ENCODE measurements at places on chromosomes 16 and 17. TPM values are rescaled to one million over a fixed set of nuclear protein-coding genes. Genes with fewer than 3 reads are reported as not detected.

DNA sequence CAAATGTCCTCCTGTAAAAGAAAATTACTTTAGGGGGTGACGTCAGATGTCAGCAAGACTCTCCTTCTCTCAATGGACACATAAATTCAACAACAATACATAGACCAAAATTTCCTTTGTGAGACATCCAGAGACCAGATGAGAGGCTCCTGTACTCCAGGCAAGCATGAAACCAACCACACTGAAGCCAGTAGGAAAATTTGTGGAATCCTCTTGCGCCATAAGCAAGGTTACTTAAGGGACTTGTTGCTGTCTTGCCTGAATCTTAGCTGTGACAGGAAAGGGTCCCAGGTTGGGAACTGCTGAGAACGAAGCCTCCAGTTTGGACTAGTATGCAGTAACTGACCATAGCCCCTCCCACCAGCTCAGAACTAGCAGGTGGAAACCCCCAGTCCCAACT, 56.0 kb downstream of the CEP112 start:
- no peak overlapping the region for H3K27ac ChIP-seq
- H3K4me1 ChIP-seq: peaks cover 6% of the 10 kb centered on the region
- H3K4me3 ChIP-seq: no peak overlapping the region
- peaks cover 9% of the 10 kb centered on the region for H3K27me3 ChIP-seq

- H3K36me3 ChIP-seq: peaks cover 1% of the 10 kb centered on the region
- H3K27me3 ChIP-seq: peaks cover 17% of the 10 kb centered on the region
- H3K4me3 ChIP-seq: no peak overlapping the region
- no peak for DNase-seq
Observed at GRCh38 chr17:80978499-80979497, 12.8 kb upstream of the CHMP6 start.

GRCh38 chr16:89343501-89344457, 126.3 kb downstream of the ZNF778 start:
- H3K4me3 ChIP-seq: no peak overlapping the region
- H3K4me1 ChIP-seq: peaks cover 61% of the 10 kb centered on the region
- H3K27ac ChIP-seq: peak overlapping the region; percentile 26
- peaks cover 11% of the 10 kb centered on the region for H3K36me3 ChIP-seq

- peaks cover 32% of the 10 kb centered on the region for H3K27me3 ChIP-seq
- DNase-seq: no peak
- H3K4me3 ChIP-seq: no peak overlapping the region
- peaks cover 13% of the 10 kb centered on the region for H3K36me3 ChIP-seq
- no peak overlapping the region for H3K27ac ChIP-seq
Observed at GRCh38 chr17:35291802-35292201, 48.9 kb downstream of the SLFN5 start.

DNA sequence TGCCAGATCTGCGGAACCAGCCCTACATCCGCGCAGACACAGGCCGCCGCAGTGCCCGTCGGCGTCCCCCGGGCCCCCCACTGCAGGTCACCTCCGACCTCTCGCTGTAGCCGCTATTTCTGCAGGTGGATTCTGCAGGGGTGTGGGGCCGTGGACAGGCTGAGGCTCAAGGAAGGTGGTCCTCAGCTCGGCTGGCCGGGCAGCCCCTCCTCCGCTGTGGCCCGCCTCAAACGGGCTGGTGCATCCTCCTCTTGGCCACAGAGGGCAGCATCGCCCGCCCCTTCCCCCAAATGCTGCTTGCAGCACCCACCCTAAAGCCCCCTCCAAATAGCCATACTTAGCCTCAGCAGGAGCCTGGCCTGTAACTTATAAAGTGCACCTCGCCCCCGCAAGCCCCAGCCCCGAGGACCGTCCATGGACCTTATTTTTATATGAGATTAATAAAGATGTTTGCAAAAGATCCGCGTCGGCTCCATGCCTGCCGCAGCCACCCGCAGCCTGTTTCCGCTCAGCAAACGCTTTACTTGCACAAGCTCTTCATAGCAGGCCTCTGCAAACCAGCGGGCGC, 14.9 kb downstream of the SPATA32 start:
- H3K4me1 ChIP-seq: peaks cover 44% of the 10 kb centered on the region
- no peaks in the 10 kb centered on the region for H3K27me3 ChIP-seq
- peak overlapping the region; percentile 88 for H3K4me3 ChIP-seq
- peaks cover 45% of the 10 kb centered on the region for H3K36me3 ChIP-seq

DNA sequence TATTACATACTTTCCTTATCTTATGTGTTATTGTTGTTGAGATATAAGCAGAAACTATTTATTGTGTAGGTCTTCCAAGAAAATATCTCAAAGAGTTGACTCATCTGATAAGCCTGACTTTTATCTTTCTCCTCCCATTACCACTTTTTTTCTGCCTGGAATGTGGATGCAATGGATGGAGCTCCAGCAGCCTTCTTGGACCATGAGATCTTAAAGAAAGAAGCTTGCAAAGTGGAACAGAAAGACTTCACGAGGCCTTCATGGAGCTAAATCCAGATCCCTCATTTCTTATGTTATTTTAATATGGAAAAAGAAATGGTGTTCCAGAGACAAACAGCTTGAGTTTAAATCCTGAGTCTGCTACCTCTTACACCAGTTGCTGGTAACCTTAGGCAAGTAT, 237.6 kb upstream of the FOXF1 start:
- no peaks in the 10 kb centered on the region for H3K36me3 ChIP-seq
- no peaks in the 10 kb centered on the region for H3K27me3 ChIP-seq
- no peak overlapping the region for H3K27ac ChIP-seq
- H3K4me3 ChIP-seq: no peak overlapping the region

DNA sequence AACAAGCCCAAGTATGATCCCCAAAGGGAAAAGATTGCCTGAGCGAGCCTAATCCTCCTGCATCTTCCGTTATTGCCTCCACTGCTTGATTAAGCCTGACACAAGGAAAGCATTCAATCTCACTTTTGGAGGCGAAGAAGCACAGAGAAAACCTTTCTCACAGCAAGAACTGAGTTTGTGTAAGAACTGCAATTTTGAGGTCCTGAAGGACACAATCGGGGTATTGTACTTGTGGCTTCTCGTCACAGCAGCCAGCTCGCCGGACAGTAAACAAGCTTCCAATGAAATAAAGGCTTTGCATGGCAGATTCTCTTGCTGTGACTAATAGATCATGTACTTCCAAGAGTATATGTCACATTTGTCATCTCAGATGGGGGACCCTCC, 18.7 kb upstream of the FOXF1 start:
- H3K4me3 ChIP-seq: no peak overlapping the region
- H3K4me1 ChIP-seq: no peaks in the 10 kb centered on the region
- peaks cover 42% of the 10 kb centered on the region for H3K27me3 ChIP-seq
- H3K27ac ChIP-seq: no peak overlapping the region

DNA sequence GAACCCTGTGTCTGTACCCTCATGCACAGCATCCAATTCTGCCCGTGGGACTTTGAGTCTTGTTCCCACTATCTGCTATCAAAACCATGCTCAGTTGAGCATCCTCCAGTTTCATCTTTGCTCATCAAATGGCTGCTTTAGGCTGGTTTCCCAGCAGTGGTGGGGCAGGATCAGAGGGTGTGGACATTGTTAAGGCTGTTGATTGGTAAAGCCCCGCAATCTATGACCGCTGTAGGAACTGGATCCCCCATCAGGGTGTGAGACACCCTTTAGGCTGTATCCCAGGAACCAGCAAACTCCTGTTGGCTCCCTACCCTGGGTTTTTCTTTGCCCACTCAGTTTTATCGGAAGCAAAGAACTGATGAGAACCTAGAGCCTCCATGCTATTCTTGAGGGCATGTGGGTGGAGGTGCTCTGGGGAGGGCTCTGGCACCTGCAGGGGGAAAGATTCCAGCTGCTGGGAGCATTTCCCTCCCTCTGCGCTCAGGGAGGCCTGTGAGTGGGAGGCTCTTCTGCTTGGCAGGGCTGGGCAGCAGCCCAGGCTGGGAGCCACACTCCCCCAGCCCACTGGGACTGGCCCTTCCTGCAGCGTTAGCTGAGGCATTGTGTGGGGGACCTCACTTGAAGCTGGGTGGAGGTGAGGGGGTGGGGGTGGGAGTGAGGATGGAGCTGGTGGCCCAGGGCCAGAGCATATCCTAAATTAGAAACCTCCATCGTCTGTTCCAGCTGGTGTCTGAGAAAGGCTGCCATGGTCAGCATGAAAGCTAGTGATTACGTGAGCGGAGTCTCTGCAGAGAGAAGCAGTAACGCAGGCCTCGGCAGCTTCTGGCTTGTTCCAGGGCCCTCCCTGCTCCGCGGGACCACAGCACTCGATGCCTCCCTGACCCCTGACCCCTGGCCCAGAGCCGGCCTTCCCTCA, 160.6 kb downstream of the IRF8 start:
- DNase-seq: no peak
- H3K27me3 ChIP-seq: peaks cover 2% of the 10 kb centered on the region
- H3K4me3 ChIP-seq: no peak overlapping the region

GRCh38 chr16:57299009-57299718, 14.7 kb upstream of the PLLP start:
- no peak for DNase-seq
- no peak overlapping the region for H3K4me3 ChIP-seq
- peaks cover 13% of the 10 kb centered on the region for H3K4me1 ChIP-seq
- no peak overlapping the region for H3K27ac ChIP-seq
- no peaks in the 10 kb centered on the region for H3K36me3 ChIP-seq

- H3K4me3 ChIP-seq: no peak overlapping the region
- no peaks in the 10 kb centered on the region for H3K4me1 ChIP-seq
- H3K36me3 ChIP-seq: no peaks in the 10 kb centered on the region
- no peak for DNase-seq
- no peak overlapping the region for H3K27ac ChIP-seq
Observed at GRCh38 chr17:66843627-66844026, 8.7 kb downstream of the CACNG5 start.

DNA sequence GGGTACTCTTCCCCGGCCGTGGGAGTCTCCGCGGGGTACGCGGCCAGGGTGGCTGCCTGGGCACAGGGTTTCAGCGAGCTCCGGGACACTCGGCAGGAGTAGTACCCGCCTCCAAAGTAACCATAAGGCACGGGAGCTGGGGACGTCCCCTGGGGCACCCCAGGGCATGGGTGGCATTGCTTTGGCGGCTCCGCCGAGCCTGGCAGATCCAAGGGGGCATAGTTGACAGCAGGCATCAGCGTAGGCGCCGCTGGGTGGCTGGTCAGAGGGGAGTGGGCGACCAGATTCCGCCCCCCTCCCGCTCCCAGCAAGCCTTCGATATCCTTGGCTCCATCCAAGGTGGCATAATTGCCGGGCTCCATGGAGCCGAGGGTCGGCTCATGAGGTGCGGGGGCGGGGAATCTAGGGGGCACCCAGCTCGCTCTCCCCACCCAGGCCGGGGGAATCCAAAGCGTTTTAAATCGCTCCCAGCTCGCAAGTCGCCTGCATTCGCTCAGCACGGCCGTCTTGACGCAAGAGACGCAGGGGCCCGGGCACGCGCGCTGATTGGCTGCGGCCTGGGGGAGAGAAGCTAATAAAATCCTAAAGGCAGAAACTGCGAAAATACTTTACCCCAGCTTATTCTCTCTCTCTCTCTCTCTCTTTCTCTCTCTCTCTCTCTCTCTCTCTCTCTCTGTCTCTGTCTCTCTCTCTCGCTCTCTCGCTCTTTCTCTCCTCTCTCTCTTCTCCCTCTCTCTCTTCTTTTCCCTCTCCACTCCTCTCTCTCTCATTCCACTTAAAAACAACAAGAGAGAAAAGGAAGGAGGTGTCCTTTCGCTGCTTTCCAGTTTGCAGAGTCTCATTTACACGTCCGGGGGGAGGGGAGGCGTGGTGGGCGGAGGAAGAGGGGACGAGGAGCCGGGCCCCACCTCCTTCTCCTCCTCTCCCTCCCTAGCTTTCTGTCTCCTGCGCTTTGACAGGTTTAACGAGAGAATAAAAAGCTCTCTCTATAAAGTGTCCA, at the start of gene HOXB13:
Gene HOXB13, minus strand, starts transcription at position 519 of the 1,000 bp plus-strand sequence. Its CDS starts 157 bp downstream, at position 362.
- H3K4me3 ChIP-seq: no peak within 1 kb of the TSS
- H3K27ac ChIP-seq: no peak within 1 kb of the TSS
- peaks cover 89% of the 10 kb centered on the region for H3K27me3 ChIP-seq

DNA sequence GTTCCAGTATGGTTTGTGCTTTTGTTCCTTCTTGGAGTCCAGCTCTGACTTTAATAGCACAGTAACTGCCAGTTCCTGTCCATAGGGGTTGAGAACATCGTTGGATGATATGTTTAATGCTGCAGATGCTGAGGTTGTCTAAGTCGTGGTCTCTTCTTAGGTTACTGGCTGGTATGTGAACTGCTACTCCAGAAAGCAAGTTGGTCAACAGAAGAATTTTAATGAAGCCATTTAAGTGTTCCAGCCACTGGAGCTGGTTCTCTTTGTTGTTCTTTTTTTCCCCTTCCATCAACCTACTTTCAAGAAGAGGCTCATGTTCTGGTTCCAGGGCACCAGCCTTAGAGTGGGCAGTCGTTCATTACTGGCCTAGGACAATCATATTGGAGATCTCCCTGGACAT, 140.3 kb upstream of the TBX2 start:
- no peak overlapping the region for H3K27ac ChIP-seq
- H3K36me3 ChIP-seq: no peaks in the 10 kb centered on the region
- H3K4me3 ChIP-seq: no peak overlapping the region

- H3K4me1 ChIP-seq: peaks cover 23% of the 10 kb centered on the region
- DNase-seq: no peak
- H3K4me3 ChIP-seq: no peak overlapping the region
- H3K27ac ChIP-seq: no peak overlapping the region
- peaks cover 11% of the 10 kb centered on the region for H3K36me3 ChIP-seq
Observed at GRCh38 chr16:3476409-3476808, 18.9 kb downstream of the C16orf90 start.

GRCh38 chr16:77868052-77868451, 79.7 kb downstream of the VAT1L start:
- H3K36me3 ChIP-seq: no peaks in the 10 kb centered on the region
- peaks cover 12% of the 10 kb centered on the region for H3K4me1 ChIP-seq
- H3K4me3 ChIP-seq: no peak overlapping the region

GRCh38 chr16:87615621-87616041, 13.3 kb downstream of the JPH3 start:
- peaks cover 6% of the 10 kb centered on the region for H3K27me3 ChIP-seq
- no peaks in the 10 kb centered on the region for H3K36me3 ChIP-seq
- no peak overlapping the region for H3K27ac ChIP-seq

GRCh38 chr16:14179116-14179515, 108.0 kb downstream of the MRTFB start:
- no peaks in the 10 kb centered on the region for H3K36me3 ChIP-seq
- H3K4me1 ChIP-seq: no peaks in the 10 kb centered on the region
- no peaks in the 10 kb centered on the region for H3K27me3 ChIP-seq
- no peak overlapping the region for H3K27ac ChIP-seq
- H3K4me3 ChIP-seq: no peak overlapping the region

Gene HSD11B2
- 3.6 TPM for total RNA-seq

Gene CAVIN1
- total RNA-seq: 0.96 TPM

Gene SOX9
- total RNA-seq: not detected

Gene EFCAB13
- total RNA-seq: 2.8 TPM

Gene CCDC137
- total RNA-seq: 59.3 TPM

Gene PRR35
- total RNA-seq: not detected

Gene XYLT1
- total RNA-seq: 20.1 TPM

Gene IFT20
- total RNA-seq: 25.8 TPM

Gene NXPH3
- not detected for total RNA-seq

Gene ATAD5
- total RNA-seq: 26.2 TPM

Gene TERF2IP
- 94.3 TPM for total RNA-seq

Gene KRTAP17-1
- total RNA-seq: not detected

Gene ATP6V0C
- 117 TPM for total RNA-seq

Gene TMEM106A
- total RNA-seq: 18.2 TPM
